ENCODE measurements at places on chromosomes 13 and 19.

DNA sequence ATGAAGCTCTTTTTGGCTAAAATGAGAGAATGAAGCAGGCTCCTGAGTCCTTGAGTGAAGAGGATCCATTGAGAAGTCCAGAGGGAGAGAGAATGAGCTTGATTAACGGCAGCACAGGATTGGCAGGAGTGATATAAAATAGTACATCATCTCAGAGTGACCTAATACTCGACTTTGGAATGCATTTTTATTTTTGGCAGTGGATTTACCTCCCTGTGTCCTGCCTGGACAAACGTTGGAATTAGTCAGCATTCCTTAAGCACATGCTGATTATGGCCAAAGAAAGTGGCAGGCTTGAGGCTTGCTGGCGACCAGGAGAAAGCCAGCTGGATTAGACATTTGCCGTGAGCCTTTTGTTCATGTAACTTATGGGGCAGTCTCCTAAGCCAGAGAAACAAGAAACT, 22.9 kb downstream of the LRCH1 start:
- DNase-seq, result no peak

DNA sequence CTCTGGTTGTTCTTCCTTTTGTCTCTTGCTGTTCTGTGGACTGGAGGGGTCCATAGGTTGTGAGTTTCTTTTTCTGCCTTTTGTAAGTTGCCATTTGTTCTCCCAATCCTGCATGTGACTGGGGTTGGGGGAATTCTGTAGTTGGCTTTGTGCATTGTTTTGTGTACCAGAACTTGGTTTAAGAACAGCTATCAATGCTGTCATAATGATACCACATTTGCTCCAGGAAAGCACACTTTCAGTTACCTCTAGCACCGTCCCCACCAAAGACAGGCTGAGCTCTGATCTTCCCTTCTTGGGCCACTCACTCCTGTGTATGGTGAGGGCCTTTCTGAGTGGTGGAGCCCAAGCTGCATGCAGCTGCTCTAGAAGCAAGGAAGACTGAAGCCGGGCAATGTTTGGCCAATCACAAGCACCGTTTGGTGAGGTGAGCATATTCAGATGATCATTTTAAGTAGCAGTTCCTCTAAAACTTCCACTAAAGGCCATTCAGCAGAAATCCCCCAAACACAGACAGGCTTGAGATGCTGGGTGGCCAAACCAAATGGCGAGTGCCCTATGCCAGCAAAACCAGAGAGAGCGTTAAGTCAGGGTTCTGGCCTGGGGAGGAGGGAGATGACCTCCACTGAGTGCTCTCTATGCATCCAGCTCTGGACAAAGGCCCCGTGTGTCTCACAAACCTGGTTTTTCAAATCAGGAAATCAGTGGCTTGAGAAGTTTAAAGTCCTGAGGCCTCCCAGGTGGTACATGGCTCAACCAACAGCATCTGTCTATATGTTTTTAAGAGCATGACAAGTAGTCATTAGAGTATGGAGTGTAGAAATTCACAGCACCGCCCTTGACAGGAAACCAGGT, 120.7 kb upstream of the SPATA13 start:
- DNase-seq, result no peak

GRCh38 chr19:14006766-14007562, 844 bp upstream of the RFX1 start:
- no peak for DNase-seq

DNA sequence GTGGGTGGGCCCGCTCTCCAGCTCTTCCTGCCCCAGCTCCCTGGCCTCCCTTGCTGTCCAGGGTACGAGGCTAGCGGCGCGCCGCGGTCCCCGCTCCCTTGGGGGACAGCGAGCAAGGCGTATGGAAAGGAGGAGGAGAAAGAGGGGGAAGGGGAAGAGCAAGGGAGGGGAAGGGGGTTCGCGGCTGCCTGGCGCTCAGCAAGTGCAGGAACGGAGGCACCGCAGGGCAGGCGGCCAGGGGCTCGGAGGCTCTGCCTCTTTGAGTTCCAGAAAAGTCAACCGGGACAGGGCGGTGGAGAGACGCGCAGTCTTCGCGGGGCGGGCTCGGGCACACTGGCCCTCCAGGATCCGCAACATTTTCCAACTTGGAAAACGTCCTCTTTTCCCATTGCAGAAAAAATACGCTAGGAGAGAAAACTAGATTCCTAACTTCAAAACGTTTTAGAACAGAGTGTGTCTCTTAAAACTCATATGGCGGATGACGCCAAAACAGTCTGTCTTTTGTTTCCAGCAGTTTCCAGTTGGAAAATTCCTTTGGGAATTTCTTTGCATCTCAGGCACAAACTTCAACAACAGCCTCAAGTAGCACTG, 23.1 kb upstream of the TNFRSF19 start:
- DNase-seq, result no peak

GRCh38 chr13:62483774-62484173, 1068.1 kb upstream of the PCDH20 start:
- DNase-seq, result no peak

GRCh38 chr13:87123987-87124784, 547.0 kb upstream of the SLITRK5 start:
- no peak for DNase-seq

DNA sequence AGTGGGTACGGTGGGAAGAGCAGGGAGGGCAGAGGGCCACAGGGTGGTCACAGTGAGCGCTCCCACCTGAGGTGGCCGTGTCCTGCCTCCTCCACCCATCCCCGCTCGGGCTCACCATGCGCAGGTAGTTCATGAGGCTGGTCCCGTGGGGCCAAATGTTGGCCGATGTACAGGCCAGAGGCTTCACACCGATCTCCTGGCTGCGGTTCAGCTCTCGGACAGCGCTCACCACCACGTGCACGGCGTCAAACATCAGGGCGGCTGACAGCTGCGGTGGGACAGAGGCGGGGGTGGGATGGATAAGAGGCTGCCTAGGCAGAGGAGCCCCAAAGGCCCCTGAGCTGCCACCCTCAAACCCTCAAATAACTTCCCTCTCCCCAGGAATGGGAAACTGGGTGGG, 15.8 kb downstream of the GRIK5 start:
- no peak for DNase-seq

GRCh38 chr19:28322491-28322890, 890.5 kb downstream of the UQCRFS1 start:
- DNase-seq, result no peak

GRCh38 chr19:54137699-54138488, at the start of gene CNOT3:
TSS of gene CNOT3 (plus strand) at chr19:54137762. CDS start at chr19:54142979, 5,217 bp downstream.
- DNase-seq, result peak; percentile 65

GRCh38 chr19:1752757-1753728, at the start of gene ONECUT3:
TSS of gene ONECUT3 (plus strand) at chr19:1753506. CDS start at chr19:1753663, 157 bp downstream.
- no peak for DNase-seq

DNA sequence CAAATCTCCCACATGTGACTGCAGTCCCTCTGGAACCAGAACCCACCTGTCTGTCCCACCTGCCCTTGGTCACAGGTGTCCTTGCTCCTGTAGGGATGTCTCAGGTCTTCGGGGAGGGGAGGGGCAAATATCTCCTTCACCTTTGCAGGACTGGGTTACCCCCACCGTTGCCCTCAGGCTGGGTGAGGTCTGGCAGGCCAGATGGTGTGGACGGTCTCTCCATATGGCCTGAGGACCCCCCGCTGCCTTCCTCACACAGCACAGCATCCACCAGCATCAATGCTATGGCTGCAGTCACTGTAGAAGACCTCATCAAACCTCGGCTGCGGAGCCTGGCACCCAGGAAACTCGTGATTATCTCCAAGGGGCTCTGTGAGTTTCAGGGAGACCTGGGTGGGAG, 10.0 kb downstream of the SLC5A5 start:
- no peak for DNase-seq

GRCh38 chr13:29676941-29677452, 81.5 kb upstream of the SLC7A1 start:
- no peak for DNase-seq

- no peak for DNase-seq
Observed at GRCh38 chr19:29086182-29086581, 126.8 kb downstream of the UQCRFS1 start.

- no peak for DNase-seq
Observed at GRCh38 chr19:13401388-13401787, 104.9 kb downstream of the CACNA1A start.

GRCh38 chr19:42276284-42276683, 7.2 kb downstream of the CIC start:
- no peak for DNase-seq

DNA sequence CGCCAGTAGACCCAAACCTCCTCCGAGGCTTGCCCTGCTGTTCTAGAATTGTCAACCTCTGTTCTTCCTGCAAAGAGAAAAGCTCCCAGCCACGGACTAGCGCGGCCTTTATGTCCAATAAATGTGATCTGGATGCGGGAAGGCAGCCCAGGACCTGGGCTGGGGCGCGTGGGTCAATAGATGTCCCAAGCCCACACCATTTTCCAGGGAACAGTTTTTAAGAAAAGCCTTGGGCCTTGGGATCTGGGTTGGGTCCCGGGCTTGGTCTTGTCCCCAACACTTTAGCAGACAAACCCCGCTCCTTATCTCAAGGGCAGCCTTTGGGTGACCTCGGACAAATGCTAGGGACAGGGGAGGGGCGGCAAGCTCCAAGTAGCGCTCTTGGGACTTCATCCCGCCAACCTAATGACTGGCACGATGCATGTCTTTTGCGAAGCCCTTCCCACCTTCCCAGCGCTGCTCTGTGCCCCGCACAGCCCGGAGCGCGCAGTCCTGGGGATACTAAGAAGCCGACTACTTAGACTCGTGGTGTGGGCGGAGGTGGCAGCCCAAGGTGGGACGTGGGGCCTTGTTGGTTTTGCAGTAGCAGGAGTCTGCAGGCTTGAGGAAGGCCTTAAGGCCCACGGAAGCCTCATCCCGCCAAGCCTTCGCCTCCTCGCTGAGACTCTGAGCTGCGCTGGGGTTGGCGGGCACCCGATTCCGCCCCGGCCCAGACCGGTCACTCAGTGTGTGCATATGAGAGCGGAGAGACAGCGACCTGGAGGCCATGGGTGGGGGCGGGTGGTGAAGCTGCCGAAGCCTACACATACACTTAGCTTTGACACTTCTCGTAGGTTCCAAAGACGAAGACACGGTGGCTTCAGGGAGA, 10.8 kb downstream of the SOX21 start:
- no peak for DNase-seq

GRCh38 chr13:59906413-59907049, 257.2 kb downstream of the DIAPH3 start:
- no peak for DNase-seq

DNA sequence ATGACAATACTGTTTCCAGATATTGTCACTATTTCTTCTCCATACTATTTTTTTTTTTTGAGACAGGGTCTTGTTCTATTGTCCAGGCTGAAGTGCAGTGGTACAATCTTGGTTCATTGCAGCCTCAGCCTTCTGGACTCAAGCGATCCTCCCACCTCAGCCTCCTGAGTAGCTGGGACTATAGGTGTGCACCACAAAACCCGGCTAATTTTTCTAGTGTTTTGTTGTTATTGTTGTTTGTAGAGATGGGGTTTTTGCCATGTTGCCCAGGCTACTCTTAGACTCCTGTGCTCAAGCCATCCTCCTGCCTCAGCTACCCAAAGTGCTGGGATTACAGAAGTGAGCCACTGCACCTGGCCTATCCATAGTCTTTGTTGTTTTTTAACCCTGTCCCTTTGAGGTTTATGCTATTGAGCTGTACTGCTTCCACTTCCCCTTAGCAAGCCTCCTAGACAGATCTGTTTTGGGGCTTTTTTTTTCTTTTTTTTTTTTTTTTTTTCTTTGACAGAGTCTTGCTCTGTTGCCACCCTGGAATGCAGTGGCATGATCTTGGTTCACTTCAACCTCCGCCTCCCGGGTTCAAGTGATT, 27.6 kb upstream of the MAP3K10 start:
- DNase-seq, result no peak

GRCh38 chr19:33859016-33859415, 62.3 kb downstream of the KCTD15 start:
- DNase-seq, result no peak

- DNase-seq, result no peak
Observed at GRCh38 chr13:44117351-44117750, 237.6 kb downstream of the LACC1 start.

GRCh38 chr13:30738526-30739236, 3.3 kb downstream of the ALOX5AP start:
- DNase-seq, result no peak

- DNase-seq, result no peak
Observed at GRCh38 chr13:51993713-51994112, 17.5 kb downstream of the ATP7B start.

GRCh38 chr13:50646070-50646469, 197.4 kb downstream of the DLEU7 start:
- no peak for DNase-seq

DNA sequence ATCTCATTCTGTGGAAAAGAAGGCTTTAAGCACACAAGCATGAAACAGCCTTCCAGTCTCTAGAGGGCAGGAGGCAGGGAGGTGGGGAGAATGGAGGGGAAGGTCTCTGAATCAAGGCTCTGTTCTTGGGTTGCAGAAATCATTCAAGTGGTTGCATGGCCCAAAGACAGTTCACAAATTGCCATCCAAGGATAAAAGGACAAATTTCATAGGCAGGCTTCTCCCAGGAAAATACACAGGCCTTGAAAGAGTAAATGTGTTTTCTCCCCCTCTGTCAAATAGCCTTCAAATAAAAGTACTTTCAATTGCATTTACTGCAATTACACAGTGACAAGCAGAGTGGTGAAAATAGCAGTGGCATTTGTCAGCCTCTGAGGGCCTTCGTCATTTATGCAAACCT, 450.8 kb downstream of the DCT start:
- no peak for DNase-seq

DNA sequence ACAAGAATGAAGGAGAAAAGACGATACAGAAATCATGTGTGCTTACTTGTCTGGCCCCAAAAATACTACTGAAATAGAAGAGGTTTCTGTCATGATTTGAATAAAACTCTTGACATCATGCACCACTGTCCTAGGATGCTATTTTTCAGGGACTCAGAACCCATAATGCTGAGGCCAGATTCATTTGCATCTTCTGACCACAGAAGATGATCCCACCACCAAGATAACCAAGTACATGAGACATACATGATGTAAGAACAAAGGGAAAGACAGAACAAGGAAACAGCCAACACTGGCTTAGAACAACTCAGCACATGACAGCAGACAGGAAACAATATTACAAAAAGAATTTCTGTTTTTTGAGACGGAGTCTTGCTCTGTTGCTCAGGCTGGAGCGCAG, 2.5 kb downstream of the ZNF552 start:
- no peak for DNase-seq

GRCh38 chr19:42469311-42470235, 26.8 kb upstream of the CXCL17 start:
- DNase-seq, result no peak

- peak; percentile 77 for DNase-seq
Observed at GRCh38 chr19:7904074-7905020, 670 bp downstream of the MAP2K7 start.
